ENCODE measurements at places on chromosomes 16 and 17.

- DNase-seq: no peak
Measured at GRCh38 chr16:85778873-85779272, 20.5 kb downstream of the EMC8 start.

GRCh38 chr17:64491994-64492393, 4.9 kb downstream of the POLG2 start:
- no peak for DNase-seq

DNA sequence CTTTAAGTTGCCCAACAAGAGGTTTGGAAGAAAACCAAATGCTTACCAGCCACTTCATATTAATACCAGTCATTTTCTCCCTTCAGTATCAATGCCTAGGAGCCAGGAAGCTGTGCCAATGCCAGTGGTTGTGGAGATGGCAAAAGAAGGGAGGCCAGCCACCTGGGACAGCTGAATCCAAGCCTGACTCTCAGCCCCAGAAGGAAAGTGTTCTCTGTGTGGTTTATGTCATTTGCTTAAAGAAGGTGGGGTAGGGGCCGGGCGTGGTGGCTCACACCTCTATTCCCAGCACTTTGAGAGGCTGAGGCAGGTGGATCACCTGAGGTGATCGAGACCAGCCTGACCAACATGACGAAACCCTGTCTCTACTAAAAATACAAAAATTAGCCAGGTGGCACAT, 13.4 kb downstream of the C17orf78 start:
- DNase-seq: no peak

- no peak for DNase-seq
Measured at GRCh38 chr16:62638964-62639870, 603.0 kb upstream of the CDH8 start.

GRCh38 chr17:50289991-50290702, 15.9 kb downstream of the TMEM92 start:
- peak; percentile 89 for DNase-seq

- DNase-seq: peak; percentile 66
Measured at GRCh38 chr17:43356999-43357398, 41.8 kb upstream of the ARL4D start.

DNA sequence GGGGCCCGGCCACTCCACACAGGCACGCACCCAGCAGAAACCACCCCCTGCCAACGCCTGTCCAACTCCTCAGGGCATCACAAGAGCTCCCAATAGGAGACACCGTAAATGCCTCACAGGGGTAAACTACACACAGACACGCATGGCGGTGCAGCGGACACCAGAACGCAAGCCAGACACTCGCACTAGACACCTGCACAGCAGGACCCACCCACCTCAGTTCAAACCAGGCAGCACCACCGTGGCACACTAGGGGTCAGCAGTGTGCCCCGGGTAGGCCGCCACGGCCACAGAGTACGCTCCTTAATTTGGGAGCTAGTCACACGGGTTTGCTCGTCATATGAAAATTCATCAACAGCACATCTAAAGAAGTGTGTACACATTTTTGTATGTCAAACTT, 3.4 kb downstream of the SLC38A10 start:
- peak; percentile 67 for DNase-seq

GRCh38 chr17:76557368-76558197, 17.7 kb downstream of the PRCD start:
- DNase-seq: peak; percentile 70

- DNase-seq: no peak
Measured at GRCh38 chr17:35239823-35240222, 3.0 kb upstream of the SLFN5 start.

- no peak for DNase-seq
Measured at GRCh38 chr17:76995387-76996105, 127.3 kb downstream of the MGAT5B start.

DNA sequence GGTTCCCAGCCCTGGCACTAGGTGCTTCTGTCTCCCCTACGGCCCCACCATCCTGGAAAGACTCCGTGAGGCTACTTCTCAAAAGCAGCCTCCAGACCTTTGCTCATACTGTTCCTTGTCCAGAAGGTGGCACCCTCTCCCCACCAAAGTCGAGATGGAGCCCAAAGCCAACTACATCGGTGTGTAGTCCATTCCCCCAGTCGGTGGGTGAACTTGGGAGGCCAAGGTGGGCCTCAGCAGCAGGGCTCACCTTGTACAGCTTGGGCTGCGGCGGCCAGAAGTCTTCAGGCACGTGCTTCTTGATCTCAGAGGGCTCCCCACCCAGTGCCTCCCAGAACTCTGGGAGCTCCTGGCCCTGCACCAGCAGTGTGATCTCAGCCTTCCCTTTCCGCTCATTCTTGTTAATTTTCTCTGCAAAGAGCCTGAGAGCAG, 10.2 kb downstream of the FLII start:
- peak; percentile 99 for DNase-seq

- DNase-seq: no peak
Measured at GRCh38 chr17:11954936-11955335, 42.3 kb downstream of the ZNF18 start.

GRCh38 chr17:46028981-46029565, 30.0 kb downstream of the STH start:
- DNase-seq: no peak

DNA sequence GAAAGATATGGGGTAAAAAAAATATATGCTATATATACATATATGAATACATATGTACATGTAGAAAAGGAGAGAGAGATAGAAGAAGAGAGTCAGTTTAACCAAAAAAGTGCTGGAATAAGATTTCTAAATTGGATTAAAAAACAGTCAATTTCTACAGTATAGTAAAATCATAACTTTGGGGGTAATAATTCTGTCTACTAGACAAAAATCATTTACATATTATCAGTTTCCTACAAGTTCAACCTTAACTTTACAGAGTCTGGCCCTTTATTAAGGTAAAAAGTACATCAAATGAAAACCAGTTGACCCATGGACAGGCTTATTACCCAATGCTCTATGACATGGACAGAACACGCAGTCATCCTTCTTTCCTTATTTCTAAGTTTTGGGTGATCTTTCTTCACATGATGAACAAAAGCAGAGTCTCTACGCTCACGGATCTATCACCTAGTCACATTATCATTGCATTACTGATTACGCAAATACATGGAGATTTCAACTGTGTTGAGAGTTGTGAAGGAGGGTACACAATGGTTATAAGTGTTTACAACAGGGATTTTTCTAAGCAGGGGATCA, 63.9 kb upstream of the SMIM36 start:
- DNase-seq: no peak

DNA sequence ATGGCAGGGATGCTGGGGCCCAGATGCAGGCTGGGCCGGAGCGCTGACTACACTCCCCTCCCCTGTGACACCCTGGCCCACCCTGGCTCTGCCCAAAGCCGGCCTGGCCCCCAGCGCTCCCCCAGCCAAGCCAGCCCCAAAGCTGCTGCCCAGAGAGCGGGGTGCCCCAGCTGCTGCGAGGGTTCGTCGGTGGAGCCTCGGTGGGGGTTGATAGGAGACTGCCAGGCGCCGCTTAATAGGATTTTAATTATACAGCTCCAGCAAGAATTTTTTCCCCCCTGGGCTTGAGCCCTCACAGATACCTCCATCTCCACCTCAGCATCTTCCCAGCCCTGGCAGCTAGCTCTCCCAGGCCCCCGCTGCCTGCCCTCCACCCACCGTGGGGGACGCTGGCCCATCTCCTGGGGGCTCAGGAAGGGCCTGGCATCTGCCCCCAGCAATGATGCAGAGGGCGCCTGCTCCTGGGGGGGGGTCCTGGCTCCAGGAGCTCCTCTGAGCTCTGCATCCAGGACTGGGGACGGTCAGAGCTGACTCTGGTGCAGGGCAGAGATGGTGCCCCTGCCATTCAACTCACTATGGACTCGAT, 36.8 kb upstream of the DLX4 start:
- DNase-seq: no peak

DNA sequence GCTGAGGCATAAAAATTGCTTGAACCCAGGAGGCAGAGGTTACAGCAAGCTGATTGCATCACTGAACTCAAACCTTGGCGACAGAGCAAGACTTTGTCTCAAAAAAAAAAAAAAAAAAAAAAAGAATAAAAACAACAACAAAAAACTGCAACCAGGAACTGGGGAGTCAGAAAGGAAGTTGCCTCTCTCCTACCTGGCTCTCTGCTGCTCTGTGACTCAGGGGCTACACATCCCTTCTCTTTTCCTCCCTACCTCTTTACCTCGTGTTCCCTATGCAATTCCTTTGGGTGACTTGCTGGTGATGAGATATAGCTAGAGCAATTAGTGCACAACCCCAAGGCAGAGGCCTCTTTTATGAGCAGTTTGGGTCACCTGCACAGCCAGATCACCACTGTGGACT, 95.9 kb downstream of the ABCC1 start:
- peak; percentile 43 for DNase-seq

DNA sequence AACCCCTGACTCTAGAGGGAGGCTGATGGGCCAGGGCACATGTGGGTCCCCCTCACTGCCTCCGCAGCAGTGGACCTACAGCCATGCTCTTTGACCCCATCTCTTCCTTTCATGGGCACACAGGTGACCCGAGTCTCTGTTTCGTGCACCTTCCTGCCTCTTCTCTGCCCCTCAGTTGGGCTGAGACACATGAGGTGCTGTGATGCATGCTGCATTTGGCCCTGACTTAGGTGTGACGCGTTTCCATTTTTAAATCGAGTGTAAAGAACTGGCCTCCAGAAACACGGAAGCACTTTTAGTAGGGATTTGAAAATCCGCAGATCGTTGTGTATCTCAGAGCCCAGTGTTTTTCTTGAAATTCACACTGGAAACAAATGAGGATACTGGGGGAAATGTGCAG, 24.6 kb downstream of the C16orf90 start:
- DNase-seq: no peak

GRCh38 chr17:61456061-61456681, 3.9 kb downstream of the TBX4 start:
- DNase-seq: no peak

- no peak for DNase-seq
Measured at GRCh38 chr17:4827399-4827798, 5.7 kb upstream of the MINK1 start.

GRCh38 chr16:75494661-75495075, 573 bp downstream of the CHST6 start:
- no peak for DNase-seq

DNA sequence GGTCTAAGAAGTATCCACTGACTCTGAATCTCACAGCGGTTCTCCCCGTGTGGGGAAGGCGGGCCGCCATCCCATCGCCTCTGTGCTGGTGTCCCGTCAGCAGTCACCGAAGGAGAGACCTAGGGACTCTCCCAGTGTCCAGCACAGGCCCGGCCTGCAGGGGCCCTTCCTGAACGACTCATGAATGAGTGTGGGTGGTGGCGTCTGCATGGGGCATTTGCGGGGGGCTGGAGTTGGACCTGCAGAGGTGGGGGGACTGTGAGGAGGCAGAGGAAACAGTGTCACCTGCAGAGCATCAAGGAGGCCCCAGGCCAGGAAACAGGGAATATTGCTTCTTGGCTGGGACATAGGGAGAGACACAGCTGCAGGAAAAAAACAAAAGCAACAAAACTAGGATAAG, 10.3 kb downstream of the KCNG4 start:
- no peak for DNase-seq

GRCh38 chr17:9370467-9370866, 205.2 kb downstream of the STX8 start:
- DNase-seq: no peak

GRCh38 chr17:8053600-8053999, 14.7 kb downstream of the ALOX15B start:
- no peak for DNase-seq

- no peak for DNase-seq
Measured at GRCh38 chr17:42629411-42630009, 20.0 kb downstream of the TUBG1 start.

DNA sequence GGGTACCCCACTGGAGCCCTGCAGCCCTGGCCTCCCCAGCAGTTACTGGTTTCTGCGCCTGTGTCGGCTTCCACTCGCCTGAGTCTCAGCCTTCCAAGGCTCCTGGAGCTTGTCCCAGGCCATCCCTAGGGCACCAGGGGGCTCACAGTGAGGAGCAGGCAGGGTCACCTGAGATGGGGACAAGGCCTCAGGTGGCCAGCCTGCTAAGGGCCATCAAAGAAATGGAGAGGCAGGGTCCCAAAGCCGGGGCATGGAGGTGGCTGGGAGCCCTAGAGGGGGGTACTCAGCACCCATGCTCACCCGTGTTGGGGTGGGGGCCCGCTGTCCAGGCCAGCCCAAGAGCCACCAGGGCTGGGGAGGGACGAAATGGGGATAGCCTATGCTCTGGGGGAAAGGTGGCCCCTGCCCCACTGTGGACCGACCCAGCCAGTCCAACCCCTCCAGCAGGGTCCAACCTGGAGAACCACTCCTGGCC, 1.3 kb downstream of the FASN start:
- no peak for DNase-seq

DNA sequence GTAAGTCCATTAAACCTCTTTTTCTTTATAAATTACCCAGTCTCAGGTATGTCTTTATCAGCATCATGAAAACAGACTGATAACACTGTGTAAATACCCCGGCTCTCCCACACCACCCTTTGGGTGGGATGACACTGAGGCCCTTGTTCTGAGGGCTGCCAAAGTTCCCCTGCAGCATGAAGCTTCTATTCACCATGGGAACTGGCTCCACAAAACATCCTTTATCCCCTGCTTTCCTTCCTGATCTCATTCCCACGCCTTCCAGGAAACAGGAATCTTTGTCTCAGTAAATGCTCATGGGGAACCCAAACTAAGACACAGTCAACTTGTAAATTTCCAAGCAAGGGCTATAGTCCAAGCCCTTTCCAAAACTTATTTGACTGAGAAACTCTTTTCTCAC, 88.4 kb downstream of the ABCC12 start:
- DNase-seq: no peak

DNA sequence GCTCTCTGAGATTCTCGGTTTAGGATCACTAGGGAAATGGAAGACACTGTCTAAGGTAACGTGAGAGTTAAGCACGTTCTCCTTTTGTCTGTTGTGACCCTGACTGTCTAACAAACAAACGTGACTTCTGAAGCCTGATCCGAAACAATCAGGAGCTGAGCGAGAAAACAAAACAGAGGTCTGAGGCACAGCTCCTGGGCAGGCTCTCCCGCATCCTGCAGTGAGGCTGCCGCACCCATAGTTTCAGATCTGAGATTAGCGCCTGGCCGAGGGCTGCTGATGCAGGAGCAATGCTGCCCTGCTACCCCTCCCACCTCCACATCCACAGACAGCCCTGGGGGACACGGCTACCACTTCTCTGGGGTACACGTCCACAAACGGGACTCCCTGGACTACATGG, 46.7 kb downstream of the RNF157 start:
- DNase-seq: no peak

DNA sequence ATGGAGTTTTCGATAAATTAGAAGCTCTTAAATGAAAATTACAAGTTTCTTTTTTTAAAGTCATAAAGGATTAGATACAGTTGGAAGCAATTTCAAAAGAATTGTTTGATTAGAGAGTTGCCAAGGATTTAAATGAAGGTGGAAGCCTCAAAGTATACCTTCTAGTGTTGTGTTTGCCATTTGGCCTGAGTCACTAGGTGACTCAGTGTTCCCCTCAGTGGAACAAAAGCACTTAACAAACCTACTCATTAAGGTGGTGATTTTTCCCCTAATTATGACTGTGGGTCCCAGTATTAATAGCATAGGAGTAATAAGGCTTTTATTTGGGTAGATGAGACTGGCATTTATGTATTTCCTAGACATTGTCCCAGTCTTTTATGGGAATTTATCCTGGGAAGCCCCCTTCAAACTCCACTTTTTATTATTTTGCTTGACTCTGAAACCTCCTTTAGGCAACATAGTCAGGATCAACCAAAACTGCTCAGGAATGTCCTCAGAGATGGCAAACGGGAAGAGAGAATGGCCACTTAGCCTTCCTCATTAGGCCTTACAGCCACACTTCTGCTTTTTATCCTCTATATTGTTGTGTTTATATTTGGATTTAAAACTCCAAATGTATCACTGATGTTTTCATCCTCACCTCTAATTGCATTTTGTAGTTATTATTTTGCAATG, 161.0 kb downstream of the FTO start:
- DNase-seq: no peak
